ENCODE measurements at places on chromosomes 2 and 18.

DNA sequence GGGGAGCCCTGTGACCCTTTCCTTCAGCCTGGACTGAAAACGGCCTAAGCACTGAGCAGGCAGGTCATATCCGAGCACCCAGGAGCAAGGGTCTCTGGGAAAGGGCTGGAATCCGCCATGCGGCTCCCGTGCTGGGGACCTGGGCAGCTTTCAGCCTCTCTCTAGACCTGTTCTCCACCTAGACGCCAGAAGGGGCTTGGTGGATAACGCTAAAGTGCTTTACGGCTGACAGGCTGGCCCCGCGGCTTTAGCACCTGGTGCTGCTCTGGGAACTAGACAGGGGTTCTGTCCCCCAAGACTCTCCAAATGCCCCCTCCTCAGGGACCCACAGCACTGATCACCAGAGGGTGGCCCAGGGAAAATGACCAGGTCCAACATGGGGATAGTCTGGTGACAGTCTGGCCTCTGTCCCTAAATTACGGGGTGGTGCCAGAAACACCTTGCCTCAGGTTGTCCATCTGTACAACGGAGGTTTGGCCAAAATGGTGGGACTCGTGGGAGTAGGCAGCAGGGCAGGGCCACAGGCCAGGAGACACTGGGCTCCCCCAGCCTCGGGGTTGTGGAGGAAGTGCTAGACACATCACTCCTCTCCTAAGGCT lies 13.0 kb downstream of the SDC1 start:
- no peak for DNase-seq

DNA sequence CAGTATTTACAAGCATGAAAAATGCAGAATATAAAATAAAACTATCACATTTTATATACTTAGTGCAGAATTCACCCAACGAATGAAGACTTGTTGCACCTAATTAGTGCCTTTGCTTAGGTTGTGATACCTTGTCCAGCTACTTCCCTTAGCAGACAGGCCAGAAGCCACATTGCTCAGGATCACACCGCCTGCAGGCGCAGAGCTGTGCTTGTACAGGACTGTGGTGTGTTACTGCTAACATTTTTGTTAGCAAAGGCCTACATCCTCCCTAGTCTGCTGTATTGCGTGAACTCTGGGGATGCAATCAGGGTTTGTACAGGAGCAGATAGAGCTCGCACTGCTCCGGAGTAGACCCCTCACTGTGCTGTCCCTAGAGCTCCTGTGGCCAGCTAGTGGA lies 336.9 kb downstream of the CBLN2 start:
- no peak for DNase-seq

- no peak for DNase-seq
Observed at GRCh38 chr2:191318037-191318728, 73.0 kb downstream of the MYO1B start.

DNA sequence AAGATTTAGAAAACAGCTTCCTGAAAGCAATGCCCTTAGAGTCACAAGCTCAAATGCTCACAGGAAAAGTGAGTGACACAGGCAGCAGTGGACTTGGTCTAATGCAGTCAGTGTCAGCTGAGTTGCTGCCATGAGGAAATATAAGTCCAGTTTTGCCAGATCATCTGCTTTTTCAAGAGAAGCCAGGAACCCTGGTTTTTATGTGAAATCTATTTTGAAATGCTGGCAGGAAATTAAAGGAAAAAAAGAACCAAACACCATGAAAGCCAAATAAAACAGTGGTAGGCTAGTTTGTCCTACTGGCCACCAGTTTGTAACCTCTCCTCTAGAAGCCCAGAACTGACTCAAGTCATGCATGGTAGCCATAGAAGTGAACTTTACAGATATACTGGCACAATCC lies 109.2 kb downstream of the THADA start:
- no peak for DNase-seq

DNA sequence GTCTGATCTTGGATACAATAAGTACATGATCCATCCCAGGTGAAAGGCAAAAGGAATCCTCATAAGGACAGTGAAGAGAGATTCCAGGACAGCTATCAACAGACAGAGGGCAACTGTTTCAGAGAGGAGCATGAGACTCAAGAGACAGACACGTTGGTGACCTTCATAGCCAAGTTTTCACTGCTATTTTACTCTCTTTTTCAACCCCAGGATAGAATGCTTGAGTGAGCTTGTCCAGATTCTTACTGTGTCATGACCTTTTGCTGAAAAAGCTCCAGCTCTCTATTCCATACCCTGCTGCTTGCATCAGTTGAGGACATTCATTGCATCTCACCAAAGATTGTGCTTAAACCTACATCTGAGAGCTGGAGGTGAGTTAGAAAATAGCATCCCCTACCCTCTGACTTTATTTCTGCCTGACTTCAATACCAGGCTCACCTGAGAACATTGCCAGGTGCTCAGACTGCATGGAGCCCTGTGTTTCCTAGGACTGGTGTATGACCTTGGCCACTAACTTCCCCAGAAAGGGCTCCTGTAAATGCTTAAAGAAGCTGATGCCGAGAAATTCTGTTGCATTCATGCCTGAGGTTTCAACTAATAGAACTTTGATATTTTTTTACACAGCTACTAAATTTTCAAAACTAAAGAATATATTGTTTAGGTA lies 70.4 kb upstream of the TMEM17 start:
- no peak for DNase-seq

- DNase-seq, result no peak
Observed at GRCh38 chr2:148058641-148059040, 37.8 kb downstream of the MBD5 start.
